ENCODE measurements at places on chromosomes 3 and 15.

DNA sequence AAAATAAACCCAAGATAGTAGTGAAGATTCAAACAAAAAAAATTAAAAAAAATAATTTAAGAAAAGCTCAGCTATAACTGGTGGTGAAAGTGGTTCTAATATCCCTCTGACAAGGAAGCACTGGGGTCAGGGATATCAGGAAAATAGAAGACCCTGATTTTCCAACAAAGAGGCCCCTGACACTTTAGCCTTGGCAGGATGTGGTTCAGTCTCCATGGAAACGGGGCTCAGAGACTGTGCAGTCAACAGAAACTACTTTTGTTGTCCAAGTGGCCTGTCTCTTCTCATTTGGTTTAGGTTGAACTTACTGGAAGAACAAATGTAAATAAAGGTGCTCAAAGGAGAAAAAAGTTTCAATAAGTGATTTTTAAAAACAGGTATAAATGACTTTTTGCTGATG is 27.2 kb downstream of the INTS14 start:
- DNase-seq, result no peak

- no peak for DNase-seq
These were observed 313.5 kb downstream of the RPLP1 start for GRCh38 chr15:69766156-69766555.

DNA sequence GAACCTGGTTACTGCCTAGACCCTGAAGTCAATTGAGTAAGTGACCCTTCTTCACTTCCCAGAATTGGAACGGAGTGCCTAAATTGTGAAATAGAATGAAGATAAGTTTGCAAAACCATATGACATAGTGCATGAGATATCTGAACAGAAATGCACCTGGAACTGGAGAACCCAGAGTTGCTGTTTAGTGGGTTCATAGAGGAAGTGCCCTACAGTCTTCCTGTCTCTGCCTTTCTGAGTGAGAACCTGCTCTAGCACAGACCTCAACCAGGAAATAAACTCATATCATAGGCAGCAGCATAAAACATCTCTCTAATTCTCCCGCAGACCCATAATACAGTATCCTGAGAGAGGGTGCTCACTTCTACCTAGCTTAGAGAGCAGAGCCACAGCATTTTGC is 82.9 kb downstream of the EOMES start:
- no peak for DNase-seq

DNA sequence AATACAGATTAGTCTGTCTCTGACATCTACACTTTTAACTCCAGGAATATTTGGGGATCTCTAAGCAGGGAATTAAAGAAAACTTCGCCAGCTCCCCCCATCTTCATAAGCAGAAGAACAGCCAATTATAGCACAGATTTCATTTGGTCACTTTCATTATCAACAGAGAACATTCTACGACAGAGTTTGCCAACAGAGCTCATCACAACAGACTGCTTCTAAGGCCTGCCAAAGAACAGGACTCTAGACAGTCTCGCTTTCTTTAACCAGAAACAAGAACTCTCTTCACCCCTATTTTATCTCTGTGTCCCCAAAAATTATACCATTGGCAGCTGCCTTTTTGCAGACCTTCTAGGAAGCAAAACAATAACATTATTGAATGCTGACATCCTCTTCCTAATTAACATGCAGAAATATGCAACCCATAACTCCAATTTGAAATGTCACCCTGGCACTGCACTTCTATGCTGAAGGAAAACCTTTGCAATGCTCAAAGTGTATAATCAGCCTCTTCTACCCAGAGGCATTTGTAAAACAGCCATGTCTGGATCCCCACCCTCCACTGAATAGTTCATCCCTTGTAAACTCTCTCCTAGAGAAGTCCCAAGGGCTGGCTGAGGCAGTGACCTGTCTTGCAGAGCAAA is 552.8 kb downstream of the MAGI1 start:
- DNase-seq, result no peak

DNA sequence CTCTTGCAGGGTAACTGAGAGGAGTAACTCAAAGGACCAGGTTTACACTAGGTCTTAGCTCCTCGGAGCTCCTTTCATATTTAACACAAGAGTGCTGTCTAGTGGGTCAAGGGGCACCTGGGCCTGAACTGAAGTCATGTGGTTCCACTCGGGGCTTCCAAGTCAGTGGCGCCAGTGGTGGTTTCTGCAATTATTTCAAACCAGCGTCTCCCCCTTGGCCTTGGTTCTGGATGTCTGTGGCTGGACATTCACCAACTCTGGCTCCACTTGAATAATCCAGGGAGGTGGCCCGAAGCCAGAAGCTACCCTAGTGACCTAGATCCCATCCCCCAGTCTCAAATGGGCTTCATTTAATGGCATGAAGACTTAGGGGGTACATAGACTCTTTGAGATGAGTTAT is 144.3 kb upstream of the ADAMTS9 start:
- DNase-seq, result no peak

- DNase-seq, result no peak
These were observed 1.3 kb downstream of the FSD2 start for GRCh38 chr15:82804575-82804949.

- DNase-seq, result no peak
These were observed 15.3 kb downstream of the SNX1 start for GRCh38 chr15:64110950-64111678.

GRCh38 chr3:159829539-159830227 is 159.0 kb upstream of the IL12A start:
- no peak for DNase-seq

DNA sequence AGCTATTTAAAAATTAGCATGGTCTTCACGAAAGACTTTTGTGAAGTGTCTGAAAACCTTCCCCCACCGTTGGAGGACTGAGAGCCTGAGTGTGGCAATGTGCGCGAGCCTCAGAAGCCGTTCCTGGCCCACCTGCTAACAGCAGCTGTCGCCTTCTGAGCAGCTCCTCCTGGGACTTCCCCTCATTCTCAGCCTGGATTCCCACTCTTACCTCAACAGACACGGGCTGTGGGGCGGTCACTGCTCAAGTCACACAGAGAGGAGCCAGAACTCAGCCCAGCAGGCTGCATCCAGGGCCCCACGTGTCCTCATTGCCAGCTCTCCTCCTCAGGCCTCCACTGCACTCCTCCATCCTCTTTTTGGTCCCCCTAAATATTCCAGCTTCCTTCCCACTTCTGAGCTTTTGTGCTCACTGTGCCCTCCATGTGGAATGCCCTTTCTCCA is 7.8 kb downstream of the DNASE1L3 start:
- DNase-seq, result no peak

DNA sequence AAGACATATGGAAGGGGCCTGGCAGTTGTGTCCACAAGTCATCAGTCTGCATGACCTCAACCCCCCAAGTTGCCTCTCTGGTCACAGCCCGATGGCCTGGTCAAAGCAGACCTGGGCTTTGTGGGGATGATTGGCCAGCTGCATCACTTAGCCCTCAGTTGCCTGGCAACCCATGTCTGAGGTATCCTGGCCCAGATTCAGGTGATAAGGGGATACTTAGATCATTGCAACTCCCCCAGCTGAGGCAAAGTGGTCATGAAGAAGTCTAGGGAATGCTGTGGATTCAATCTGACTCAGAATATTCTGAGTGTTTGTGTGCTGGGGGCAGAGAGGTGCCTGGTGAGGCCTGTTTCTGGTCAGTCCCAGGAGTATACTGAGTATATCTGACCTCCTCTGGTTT is 5.0 kb downstream of the GPR156 start:
- DNase-seq, result no peak

DNA sequence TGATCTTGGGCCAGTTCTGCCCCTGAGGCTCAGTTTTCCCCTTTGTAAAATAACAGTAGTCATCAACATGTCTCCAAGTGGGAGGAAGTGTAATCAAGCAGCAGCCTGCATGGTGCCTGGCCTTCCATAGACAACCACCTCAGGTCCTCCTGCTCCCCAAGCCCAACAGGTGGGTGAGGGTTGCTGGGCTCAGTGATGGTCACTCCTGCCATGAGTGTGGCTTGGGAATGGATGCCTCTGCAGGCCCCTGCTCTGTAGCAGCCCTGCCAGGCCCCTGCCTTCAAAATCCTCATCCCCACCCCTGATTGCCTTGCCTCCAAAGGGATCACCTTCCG is 59.1 kb upstream of the SLC6A1 start:
- no peak for DNase-seq

DNA sequence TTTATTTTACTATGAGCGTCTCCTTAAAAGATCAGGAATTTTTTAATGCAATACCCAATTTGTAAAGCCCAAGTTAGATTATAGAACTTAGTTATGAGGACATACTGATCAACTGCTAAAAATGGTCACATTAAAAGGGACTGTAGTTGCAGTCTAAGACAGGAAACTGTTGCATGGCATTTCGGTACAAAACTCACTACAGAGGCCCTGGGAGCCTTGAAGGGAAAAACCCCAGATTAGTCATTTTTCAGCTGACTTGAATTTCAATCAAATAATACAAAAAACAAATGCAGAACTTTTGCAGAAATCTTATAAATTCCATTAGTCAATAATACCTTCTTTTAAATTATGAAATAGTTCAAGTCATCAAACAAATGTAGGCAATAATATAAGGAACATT is 6.9 kb upstream of the PTX3 start:
- no peak for DNase-seq

DNA sequence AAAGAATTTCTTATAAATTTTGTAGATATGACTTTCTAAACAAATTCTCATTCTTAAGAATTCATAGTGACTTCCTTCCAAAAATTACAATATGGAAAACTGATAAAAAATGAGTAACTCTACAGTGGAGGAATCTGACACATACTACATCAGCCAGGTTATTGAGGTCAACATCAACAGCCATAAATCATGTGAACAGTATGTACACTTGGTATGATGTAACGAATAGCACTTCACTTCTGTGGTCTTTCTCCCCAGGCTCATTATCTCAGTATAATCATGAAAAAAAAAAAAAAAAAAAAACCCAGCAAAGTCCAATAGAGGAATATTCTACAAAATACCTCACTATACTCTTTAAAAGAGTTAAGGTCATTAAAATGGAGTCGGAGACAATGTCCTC is 111.2 kb upstream of the SUCLG2 start:
- DNase-seq, result no peak

GRCh38 chr3:33269385-33269784 is 7.9 kb upstream of the FBXL2 start:
- DNase-seq, result no peak

GRCh38 chr15:68560501-68561113 is 18.2 kb upstream of the CORO2B start:
- DNase-seq, result no peak

GRCh38 chr3:10770981-10771380 is 45.0 kb upstream of the SLC6A11 start:
- DNase-seq, result no peak

DNA sequence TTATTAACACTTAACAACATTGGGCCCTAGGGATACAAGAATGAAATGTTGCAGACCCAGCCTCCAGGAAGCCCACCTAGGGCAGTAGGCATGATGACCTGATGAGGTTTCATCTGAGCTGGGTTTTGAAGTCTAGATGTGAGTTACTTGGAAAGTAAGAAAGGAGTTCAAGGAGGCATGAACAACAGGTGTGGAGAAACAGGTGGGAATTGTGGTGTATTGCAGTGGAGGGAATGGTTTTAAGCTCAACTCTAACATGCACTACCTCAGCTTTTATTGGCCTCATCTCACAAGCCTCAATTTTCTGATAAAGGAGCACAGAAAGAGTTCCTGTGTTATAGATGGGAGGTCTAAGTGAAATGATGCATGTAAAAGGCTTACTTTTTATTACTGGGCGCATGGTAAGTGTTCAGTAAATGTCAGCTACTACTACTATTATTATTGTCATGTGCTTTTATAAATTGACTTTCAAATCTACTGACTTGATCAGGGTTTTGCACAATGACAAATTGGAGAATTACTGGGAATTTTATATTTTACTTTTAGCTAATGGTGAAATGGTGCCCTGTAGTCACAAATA is 19.3 kb downstream of the SCAANT1 start:
- DNase-seq, result no peak

DNA sequence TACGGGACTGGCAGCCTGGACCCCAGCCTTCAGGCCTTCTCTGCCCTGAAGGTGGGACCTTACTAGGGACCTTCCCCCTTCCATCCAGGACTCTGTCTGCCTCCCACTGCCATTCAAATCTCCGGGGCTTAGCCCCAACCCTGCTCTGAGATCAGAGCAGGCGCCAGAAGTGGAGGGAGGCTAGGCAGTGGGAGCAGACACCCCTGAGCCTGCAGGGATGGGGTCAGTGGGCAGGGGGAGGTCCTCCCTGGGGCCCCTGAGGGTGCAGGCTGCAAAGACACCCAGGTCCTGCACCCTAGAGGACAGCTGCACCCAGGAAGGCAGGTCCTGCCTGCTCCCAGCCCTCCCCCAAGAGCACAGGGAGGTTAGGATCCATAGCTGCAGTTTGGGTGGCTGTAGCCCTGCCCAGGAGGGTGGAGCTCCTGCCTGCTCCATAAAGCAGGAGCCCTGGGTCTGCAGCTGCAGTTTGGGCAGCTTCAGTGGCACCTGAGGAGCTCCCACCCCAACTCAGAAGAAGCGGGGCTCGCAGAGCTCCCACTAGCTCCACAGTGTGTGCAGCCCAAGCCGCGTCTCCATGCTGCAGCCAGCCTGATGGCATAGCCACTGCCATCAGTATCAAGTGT is 8.1 kb upstream of the POC1A start:
- DNase-seq, result no peak

- no peak for DNase-seq
These were observed 3.6 kb downstream of the FAM107A start for GRCh38 chr3:58573640-58574039.

DNA sequence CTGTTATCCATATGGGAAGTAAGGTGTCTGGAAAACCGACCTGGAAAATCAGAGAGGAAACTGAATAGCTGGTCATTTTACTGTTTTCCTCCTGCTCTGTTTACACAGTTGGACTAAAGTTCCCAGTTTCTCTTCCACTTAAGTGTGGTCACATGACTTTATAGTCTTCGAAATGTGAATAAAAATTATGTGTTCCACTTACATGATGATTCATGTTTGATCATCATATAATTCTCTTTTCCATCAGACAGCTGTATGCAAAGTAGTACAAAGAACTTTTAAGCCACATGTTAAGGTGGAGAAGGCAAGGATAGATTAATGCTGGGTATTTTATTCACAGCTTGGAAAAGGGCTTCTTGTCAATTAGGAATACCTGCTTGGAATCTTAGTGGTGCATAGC is 525.5 kb upstream of the BCHE start:
- DNase-seq, result no peak

- DNase-seq, result peak; percentile 70
These were observed 66.4 kb downstream of the PTPRG start for GRCh38 chr3:61627768-61628185.

DNA sequence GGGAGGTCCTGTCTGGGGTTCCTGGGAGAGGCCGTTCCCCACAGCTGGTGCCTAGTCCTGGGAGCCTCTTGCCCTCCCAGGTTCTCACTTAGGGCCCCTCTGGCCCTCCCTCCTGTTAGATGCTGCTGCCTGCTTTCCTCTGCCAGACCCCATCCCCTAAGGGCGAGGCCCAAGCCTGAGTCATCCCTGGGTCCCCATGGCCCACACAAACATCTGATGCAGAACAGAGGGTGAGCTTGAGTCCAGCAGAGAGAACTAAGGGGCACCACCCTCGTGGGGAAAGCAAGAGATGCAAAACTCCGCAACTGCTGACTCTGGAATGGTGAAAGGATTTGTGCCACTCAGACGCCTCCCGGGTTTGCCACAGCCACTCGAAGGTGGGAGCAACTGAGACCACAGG is 58.8 kb upstream of the TRPM1 start:
- no peak for DNase-seq

- no peak for DNase-seq
These were observed 99.0 kb downstream of the SCN11A start for GRCh38 chr3:38952721-38953120.
